Cerebellum (tissue), 4 donors: ENCODE measurements at places on chromosomes 1 and 21. TPM values are rescaled to one million over a fixed set of nuclear protein-coding genes. Genes with fewer than 3 reads are reported as not detected.

GRCh38 chr21:14911351-14911750 lies 153.4 kb downstream of the NRIP1 start:
- DNase-seq: no peak

GRCh38 chr1:11262171-11263049 lies at the start of gene MTOR:
TSS of gene MTOR (minus strand) at chr1:11262551. CDS start at chr1:11259409, 3,142 bp downstream.
- peak; percentile 100 for DNase-seq

- DNase-seq: no peak
Observed at GRCh38 chr1:221190249-221190648, 311.0 kb downstream of the HLX start.

- no peak for DNase-seq
Observed at GRCh38 chr1:2282556-2283270, 54.6 kb downstream of the SKI start.

The GFI1 gene
- not detected for total RNA-seq

- DNase-seq: no peak
Observed at GRCh38 chr1:200837931-200838571, 34.7 kb upstream of the GPR25 start.

The ALX3 gene
- total RNA-seq: not detected

DNA sequence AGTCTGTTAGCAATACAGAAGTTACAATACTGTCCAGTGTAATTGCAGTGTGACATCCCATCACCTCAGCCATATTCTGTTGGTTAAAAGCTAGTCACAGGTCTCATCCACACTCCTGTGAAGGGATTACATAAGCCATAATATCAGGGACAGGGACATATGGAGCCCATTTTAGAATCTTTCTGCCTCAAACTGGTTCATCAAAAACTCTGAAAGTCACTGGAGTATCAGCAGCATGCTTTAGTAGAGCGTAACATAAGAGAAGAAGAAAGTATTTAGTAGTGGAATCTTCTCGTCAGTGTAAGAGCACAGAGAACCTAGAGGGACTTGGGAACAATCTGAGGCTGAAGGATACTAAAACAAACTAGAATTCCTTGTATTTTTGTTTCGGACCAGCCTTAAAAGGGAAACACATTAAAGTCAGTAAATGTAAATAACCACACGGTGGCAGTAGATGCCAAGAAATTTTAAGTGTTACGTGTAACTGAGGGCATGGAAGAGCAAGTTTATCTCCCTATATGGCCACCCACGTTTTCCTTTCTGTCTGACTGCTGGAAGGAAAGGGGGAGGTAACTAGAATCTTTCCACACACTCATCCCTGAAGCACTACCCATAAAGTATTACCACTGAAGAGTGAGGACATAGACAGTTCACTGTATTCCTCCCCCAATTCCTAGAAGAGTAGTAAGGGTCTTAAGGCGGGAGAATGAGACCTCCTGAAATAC lies 41.6 kb upstream of the AGL start:
- DNase-seq: peak; percentile 47

DNA sequence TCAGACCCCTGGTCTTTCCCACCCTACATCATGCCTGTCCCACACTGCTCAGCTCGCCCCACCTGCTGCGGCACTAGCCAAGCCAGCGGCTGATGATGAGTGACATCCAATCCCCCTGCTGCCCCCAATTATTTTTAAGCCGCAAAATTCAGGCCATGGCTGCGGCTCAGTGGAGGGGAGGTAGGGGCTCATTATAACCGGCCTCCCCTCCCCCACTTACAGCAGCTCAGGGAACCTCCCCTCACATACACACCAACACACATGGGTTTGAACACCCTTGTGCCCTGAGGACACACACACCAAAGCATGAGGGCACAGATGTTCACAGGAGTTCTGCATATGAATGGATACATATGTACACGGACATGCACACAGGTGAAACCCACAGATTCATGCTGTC lies 5.3 kb downstream of the ADGRB2 start:
- no peak for DNase-seq

- DNase-seq: no peak
Observed at GRCh38 chr21:40562242-40563002, 284.5 kb downstream of the DSCAM start.

DNA sequence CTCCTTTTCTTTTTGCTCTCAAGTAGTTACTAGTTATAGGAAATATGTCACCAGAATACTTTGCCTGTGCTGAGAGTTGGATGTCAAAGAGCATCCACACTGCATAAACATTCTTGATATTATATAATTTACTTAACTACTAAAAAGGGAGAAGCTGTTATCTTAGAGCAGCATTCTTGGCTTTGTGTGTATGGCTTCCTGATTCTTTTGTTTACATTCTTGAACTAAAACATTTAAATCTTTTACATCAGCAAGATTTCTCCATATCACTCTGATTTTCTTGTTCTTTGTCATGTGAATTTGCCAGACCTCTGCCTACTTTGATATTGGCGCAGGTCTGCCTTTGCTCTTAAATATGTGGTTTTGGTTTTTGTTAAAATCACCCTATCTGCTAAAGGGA lies 48.8 kb downstream of the SUCO start:
- DNase-seq: no peak

The ITLN1 gene
- 0.45 TPM for total RNA-seq

DNA sequence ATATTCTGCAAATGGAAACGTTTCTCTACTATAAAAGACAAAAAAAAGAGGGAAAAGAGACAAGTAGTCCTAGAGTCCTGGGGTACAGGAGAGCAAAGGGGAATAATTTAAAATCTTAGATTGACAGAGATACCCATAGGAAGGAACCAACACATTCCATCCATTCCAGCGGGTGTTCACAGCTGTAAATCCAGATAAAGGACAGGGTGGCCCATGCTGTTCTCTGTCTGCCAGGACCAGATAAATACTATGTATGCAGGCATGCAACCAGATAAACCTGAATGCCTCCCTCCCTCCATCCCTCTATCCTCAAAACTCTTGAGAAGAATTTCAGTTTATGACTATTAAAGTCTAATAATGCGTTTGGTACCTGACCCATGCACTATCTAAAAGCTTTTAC lies 131.8 kb downstream of the PTPN14 start:
- DNase-seq: no peak

The CASQ1 gene
- 1.3 TPM for total RNA-seq

GRCh38 chr21:17461014-17461413 lies 51.8 kb upstream of the CXADR start:
- no peak for DNase-seq

- DNase-seq: peak; percentile 44
Observed at GRCh38 chr1:222749927-222750326, 12.9 kb downstream of the FAM177B start.

The DISC1 gene
- total RNA-seq: 25.5 TPM

GRCh38 chr1:199404191-199404590 lies 623.3 kb upstream of the NR5A2 start:
- DNase-seq: peak; percentile 19

DNA sequence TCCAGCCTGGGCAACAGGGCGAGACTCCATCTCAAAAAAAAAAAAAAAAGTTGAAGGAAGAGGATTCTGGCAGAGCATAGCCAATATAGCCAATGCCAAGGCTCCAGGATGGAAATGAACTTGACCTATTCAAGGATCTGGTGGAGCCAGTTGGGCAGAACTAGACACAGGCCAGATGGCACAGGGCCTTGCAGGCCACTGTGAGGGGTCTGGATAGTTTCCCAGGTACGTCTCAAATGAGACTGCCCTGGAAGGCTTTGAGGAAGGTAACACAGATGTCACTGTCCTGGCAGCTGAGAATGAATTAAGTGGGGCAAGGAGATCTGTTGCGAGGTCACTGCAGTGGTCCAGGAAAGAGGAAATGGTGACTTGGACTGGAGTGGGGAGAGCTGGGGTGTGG lies 12.0 kb upstream of the ARHGEF19 start:
- peak; percentile 91 for DNase-seq

- DNase-seq: no peak
Observed at GRCh38 chr21:43021191-43021590, 46.8 kb downstream of the PKNOX1 start.

The CFH gene
- total RNA-seq: 46.2 TPM

The CHIA gene
- total RNA-seq: not detected

The RGS16 gene
- 6.6 TPM for total RNA-seq

GRCh38 chr1:25461849-25462248 lies 31.2 kb downstream of the MACO1 start:
- DNase-seq: no peak

GRCh38 chr1:174990382-174990999 lies 9.3 kb upstream of the CACYBP start:
- no peak for DNase-seq

GRCh38 chr1:227946624-227947385 lies 927 bp downstream of the WNT9A start:
- DNase-seq: peak; percentile 87

GRCh38 chr1:147281950-147282349 lies 39.5 kb downstream of the CHD1L start:
- DNase-seq: no peak

The ST6GALNAC3 gene
- total RNA-seq: 15.2 TPM

The TAS1R3 gene
- total RNA-seq: 0.73 TPM

The PSMA5 gene
- total RNA-seq: 30.3 TPM

- no peak for DNase-seq
Observed at GRCh38 chr1:58346036-58346355, 200.5 kb downstream of the OMA1 start.

DNA sequence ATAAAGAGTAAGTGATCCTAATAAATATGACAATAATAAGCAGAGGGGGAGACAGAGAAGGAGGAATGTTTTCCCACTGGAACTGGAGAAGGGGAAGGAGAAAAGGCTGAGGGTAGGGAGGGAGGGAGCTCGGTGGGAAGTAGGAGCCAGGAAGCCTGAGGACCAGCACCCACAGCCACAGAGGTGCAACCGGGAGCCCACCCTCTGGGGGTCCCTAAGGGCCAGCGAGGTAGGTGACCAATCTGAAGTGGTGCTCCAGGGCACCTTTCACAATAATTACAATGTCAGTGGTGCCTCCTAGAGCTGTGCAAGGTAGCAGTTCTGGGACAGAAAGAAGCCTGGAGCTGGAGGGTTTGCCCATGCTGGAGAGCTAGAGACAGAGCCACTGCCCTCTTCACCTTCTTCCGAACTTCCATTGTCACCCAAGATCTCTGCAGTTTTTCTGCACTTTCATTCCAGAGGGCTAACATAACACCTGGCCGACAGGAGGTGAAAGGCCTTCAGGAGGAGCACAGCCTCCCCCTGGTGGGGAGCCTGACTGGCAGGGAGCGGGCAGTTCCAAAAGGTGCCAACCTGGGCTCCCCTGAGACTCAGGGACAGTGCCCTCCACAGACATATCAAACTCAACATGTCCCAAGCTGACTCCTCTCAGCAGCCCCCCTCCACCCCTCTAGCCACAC lies 4.1 kb upstream of the AHCYL1 start:
- no peak for DNase-seq

- no peak for DNase-seq
Observed at GRCh38 chr1:86154571-86155050, 2.0 kb downstream of the COL24A1 start.

GRCh38 chr1:150473659-150474058 lies 13.6 kb upstream of the TARS2 start:
- DNase-seq: no peak

The LIPI gene
- not detected for total RNA-seq

DNA sequence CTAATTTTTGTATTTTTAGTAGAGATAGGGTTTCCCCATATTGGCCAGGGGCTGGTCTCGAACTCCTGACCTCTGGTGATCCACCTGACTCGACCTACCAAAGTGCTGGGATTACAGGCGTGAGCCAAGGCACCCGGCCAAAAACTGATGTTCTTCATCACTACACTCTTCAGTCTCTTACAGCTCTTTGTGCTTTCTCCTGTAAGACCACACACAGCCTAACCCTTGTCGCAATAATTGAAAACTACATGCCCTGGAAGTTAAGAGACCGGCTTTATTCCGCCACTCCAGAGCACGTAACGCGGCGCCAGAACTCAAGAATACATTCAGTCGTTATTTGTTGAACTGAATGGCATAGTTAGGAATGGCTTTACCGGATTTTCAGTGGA lies 552 bp downstream of the GPATCH4 start:
- DNase-seq: no peak

DNA sequence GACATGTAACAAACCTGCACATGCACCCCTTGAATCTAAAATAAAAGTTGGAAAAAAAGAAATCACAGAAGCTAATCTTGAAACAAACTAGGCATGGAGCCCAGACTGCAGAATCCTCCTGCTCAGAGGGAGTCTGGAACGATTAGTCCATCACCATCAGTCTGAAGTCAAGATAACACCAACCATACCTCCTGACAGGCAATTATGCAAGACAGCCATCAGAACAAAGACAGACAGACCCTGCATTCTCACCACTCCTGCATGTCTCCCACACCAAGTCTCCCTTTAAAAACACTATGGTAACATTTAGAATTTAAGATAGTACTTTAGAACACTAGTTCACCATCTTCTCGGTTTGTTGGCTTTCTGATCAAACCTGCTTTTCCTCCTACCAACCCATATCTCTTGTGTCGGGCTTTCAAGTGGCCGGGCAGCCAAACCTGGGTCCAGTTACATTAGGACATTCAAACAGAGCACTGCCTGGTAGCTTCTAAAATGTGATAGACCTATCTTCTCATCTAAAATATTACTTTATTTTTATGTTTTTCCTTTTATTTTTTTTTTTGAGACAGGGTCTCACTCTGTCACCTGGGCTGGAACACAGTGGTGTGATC lies 10.1 kb downstream of the YARS1 start:
- DNase-seq: no peak

- no peak for DNase-seq
Observed at GRCh38 chr1:66374561-66375111, 159.3 kb upstream of the SGIP1 start.

DNA sequence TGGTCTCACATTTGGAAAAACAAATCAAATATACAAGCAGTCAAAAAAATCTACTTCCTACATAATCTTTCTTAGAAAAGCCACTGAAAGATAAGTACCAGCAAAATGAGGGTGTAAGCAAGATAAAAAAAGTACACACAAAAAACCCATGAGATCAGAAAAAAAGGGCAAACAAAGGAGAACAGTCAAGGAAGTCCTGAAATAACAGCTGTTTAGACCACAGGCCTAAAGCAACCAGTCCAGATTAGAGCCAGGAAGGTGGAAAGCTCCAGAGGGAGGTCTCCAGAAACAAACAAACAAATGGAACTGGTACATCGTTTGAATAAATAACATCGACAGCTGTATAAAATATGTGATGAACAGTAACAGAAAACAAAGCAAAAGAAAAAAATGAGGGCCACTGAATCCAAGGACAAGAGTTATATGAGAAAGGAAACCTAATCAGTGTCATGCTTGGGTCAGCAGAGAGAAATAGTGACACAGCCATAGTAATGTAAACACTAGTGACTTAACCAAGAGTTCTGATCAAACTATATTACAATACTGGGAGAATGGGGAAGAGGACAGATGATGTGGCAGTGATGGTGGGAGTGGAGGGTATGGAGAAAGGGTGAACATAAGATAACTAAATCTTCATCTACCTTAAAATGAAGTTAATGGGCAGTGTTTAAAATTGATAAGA lies 67.5 kb downstream of the NVL start:
- no peak for DNase-seq

GRCh38 chr1:235075777-235076308 lies 52.8 kb downstream of the TOMM20 start:
- DNase-seq: no peak
